ENCODE measurements at places on chromosomes 5 and 9.

DNA sequence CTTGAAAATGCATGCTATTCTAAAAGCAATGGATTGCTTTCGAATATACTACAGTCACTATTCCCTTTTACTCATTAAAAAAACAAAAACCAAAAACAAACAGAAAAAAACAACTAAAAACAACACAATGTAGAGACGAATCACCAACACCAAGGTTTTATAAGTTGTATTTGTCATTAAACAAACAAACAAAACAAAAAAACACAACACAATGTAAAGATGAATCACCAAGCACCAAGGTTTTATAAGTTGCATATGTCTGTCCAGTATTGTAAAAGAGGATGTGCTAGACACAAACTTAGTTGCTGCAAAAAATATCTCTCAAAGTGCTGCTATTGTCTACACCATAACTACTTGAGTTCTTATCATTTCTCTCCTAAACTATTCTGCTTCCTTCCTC, 1269.2 kb downstream of the EFNA5 start:
- DNase-seq, result no peak

DNA sequence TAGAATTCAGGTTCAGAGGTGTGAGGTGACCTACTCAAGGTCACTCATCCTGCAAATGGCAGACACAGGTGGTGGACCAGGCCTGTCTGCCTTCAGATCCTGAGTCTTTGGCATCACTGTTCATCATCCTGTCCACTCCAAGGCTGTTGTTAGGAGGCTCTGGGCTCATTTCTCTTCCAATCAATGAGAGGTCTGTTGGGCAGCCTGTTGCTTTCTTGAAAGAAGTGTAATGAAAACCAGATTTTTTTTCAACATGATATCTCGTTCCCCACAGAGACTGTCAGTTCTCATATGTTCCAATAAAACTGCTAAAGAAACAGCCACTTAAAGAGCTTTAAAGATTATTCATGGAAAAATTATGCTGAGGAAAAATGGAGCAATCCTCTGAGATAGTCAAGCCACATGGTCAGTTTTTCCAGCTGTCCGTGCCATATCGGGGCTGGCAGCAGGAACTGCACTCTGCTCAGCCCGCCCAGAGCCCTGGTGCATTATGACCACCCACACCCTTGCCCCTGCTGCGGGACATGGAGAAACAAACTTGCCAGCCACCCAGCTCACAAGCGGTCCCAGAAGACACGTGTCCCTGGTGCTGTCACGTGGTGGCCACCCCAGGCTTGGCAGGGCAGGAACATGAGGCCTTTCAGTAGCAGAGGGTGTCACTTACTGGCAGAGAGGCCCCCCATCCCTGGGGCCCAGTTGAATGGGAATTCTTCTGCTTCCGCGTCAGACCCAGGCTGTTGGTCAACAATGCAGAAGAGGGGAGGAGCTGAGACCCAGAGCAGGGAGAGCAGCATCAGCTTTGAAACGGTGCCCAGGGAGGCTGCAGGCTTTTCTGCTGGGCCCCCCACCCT, 63.7 kb upstream of the ANGPTL2 start:
- DNase-seq, result no peak

DNA sequence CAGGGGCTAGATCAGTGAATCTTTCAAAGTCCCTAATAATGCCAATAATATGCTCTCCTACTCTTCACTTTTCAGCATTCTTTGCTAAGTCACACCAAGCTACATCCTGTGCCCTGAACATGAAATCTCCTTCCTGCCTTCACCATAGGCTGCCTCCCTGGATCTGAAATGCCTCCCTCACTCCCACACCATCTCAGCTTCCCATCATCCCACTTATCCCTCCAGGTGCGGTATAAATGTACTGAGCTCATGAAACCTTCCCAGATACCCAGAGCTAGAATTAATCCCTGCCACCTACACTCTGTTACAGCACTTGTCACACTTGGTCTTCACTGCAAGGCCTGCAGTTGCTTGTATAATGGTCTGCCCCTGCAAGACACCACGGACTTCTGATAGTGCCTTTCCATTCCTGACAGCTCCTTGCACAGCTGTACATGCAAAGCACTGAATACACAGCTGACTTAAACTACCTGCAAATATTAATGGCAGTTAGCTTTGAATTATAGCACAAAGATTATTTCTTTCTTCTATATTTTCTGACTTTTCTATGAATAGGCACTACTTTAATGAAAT, 250.4 kb downstream of the EBF1 start:
- DNase-seq, result no peak

GRCh38 chr5:121430538-121430937, 421.1 kb upstream of the FTMT start:
- DNase-seq, result no peak

DNA sequence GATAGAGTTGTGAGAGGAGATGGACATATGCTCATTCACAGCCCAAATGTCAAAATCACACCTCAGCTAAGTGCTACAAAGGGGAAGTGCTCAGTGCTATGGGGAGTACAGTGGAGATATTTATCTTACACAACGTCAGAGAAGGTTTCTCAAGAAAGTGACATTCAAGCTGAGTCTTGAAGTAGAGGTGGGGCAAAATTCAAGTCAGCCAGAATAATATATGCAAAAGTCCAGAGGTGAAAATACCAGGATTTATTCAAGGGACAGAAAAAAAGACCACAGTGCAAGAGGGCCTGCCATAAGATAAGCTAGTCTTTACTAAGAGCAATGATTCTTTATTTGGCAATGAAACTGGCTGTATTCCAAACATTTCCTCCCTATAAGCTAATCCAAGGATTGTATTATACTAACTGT, 327.8 kb upstream of the PIK3R1 start:
- no peak for DNase-seq

DNA sequence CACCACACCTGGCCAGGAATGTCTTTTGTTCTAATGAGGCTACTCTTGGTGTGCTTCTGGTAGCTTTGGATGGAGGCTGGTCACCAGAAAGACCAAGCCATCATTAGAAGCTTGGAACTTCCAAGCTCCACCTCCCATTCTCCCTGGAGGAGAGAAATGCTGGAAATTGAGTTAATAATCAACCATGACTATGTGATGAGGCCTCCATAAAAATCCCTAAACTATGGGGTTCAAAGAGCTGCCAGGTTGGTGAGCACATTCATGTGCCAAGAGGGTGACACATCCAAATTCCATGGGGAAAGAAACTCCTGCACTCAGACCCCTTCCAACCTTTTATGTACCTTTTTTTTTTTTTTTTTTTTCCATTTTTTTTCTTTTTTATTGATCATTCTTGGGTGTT, 105.5 kb upstream of the SPATA31C2 start:
- DNase-seq, result no peak

GRCh38 chr9:130891688-130892476, 4.7 kb downstream of the QRFP start:
- no peak for DNase-seq
